Mammary microvascular endothelial cell (primary cell): ENCODE measurements at places on chromosomes 1 and 21. TPM values are rescaled to one million over a fixed set of nuclear protein-coding genes. Genes with fewer than 3 reads are reported as not detected.

Gene DCST2
- total RNA-seq, result not detected in 2 replicates

Gene CFAP107
- not detected in 2 replicates for total RNA-seq

Gene ARHGEF19
- 3.0 and 4.8 TPM in 2 replicates for total RNA-seq

Gene LCE2B
- not detected in 2 replicates for total RNA-seq

Gene BTBD19
- 4.6 and 5.9 TPM in 2 replicates for total RNA-seq
